ENCODE measurements at places on chromosomes 16 and 17.

- no peak for DNase-seq
These were observed 164.8 kb downstream of the SNX29 start for GRCh38 chr16:12141073-12141951.

GRCh38 chr17:3690094-3690715 is 5.8 kb downstream of the P2RX5 start:
- DNase-seq, result no peak

GRCh38 chr17:63442074-63442473 is 4.0 kb downstream of the CYB561 start:
- no peak for DNase-seq

- DNase-seq, result no peak
These were observed 529.1 kb downstream of the HS3ST4 start for GRCh38 chr16:26220894-26221293.

GRCh38 chr17:19719355-19720209 is 3.2 kb upstream of the SLC47A2 start:
- no peak for DNase-seq

DNA sequence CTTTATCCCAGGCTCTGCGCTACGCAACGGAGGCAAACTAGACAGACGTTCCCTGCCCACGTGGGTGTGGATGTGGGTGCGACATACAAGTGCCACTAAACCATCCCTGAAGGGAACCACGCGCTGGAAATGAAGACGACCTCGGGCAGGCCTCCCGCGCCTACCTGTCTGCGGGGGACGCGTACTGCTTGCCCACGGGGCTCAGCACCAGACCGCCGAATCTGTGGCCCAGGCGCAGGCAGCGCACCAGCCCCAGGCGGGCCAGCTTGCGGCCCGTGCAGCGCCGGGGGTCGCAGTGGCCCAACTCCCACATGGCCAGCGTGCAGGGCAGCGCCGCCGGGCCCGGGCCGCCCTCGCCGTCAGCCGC is 480 bp downstream of the TSR3 start:
- no peak for DNase-seq

DNA sequence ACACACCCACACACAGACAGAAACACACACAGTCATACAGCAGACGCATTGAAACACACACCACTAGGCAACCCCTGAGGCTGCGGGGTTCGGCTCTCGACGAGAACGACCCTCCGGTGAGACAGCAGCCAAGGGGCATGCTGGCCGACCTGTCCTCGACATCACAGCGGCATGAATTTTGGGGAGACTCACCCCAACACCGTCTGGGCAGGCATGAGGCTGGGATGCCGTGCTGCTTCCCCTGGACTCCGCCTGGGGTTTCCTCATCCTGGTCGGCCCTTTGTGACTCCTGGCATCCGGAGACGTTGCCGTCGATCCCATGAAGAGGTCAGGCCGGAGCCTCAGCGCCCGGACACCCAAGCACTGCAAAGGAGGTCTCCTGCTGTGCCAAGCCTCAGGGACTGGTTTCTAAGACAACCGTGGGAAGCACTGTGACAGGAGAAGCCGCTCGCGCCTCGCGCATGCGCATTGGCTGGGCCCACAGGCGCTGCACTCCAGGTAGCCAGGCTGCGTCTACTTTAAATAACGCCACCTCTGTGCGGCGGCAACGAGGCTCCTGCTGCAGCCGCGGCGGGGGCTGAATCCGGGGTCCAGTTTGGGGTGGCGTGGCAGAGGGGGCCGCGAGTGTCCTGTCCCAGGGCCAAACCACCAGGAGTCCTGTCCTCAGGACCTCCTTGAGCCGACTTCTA is 13.8 kb upstream of the KCNJ18 start:
- DNase-seq, result no peak

DNA sequence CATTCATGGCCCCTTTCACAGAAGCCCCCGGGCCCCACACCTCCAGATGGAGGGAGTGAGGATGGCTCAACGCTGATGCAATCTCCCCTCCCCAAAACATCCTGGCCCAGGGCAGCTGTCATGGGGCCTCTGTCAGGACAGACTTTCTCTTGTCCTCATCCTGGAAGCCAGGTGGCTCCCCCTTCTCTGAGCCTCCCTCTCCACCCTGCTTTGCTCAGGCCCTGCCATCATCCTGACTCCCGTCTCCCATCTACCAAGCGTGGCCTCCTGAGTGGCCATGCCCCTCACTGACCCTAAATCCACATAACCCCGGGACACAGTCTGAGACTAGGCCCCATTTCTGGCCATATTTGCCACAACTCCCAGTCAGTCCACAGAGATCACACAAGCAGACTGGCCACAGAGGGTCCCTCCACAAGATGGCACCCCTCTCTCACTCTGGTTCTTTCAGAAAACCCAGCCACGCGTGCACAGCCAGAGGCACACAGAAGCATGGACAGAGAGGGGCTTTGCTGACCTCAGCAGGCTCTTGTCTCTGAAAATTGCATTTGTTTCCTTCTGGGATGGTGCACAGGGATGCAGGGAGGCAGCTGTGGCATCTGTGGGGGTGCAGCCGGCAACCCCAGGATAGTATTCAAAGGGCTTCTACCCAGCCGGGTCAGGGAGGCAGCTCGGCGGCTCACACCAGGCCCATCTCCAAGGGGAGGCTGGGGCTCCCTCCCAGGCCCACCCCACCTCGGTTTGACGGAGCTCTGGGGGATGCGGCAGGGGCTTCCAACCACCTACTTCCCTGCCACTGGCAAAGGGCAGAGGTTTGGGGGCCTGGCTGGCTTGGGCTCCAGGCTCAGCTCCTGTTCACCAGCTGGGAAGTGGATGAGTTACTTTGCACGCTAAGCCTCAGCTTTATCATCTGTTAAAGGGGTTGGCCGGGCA is 16.9 kb downstream of the DOC2B start:
- peak; percentile 28 for DNase-seq

- DNase-seq, result no peak
These were observed 19.0 kb downstream of the C17orf100 start for GRCh38 chr17:6670571-6670970.
